ENCODE measurements at places on chromosomes 16 and 17.

DNA sequence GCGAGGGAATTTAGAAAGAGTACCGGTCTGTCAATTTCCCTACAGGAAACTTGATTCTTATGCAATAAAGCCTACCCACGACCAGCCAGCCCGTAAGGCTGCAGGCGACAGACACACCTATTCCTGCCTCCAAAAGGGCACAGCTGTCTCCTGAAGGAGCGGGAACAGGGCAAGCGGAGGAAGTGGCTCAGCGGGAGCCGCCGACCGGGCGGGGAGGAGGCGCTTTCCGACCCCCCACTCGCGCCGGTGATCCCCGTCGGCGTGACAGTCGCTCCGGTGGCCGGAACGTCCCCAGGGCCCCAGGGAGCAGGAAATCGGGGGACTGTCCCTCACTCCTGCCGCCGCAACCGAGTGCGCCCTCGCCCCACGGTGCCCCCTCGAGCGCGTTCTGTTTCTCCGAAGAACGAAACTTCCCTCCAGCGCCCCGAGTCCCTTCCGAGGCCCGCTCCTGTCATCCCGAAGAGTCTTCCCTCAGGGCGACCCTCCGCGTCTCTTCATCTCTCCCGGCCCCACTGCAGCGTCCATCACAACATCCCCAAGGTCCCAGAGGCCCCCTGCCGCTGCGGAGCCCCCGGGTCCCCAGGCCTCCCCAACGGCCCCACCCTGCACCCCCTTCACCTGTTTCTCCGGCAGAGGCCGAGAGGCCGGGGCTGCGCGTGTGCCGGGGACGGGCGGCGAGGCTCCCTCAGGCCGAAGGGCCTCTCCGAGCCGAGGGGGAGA lies 421 bp downstream of the STAT3 start:
- peak; percentile 83 for DNase-seq

GRCh38 chr16:31496670-31497069 lies 11.5 kb downstream of the RUSF1 start:
- no peak for DNase-seq

DNA sequence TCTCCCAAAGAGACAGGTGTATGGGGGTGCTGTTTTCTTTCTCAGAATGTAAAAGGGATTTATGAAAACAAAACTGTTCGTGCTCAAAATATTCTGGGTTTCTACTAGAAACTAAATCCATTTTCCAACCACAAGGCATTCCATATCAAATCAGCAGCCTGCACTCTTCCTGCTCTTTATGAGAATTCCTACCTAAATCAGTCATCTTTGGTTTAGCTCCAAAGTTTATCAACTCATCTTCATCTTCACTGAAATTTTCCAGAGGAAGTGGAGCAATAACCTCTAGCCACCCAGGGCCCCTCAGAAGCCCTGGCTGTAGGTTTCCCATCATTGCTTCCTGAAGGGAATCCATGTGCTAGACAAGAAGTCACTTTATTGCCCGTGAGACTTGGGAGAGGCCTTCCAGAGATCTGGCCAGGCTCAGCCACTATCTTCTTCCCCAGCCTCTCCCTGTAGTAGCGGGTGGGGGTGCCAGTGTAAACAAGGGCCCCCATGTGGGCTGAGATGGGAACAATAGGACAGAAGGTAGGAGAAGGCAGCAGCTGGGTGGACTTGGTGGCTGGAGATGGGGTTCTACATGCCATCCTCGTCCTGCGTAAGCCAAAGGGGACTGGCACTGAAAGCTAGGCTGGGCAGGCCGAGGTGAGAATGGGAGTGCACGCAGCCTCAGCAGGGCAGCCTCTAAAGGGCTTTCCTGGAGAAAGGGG lies 22.0 kb upstream of the ALDH3A1 start:
- no peak for DNase-seq

- DNase-seq = no peak
These were observed 366.3 kb downstream of the NPIPA8 start for GRCh38 chr16:17970157-17970765.

- peak; percentile 86 for DNase-seq
These were observed 2.5 kb upstream of the ZNF423 start for GRCh38 chr16:49858200-49859124.

DNA sequence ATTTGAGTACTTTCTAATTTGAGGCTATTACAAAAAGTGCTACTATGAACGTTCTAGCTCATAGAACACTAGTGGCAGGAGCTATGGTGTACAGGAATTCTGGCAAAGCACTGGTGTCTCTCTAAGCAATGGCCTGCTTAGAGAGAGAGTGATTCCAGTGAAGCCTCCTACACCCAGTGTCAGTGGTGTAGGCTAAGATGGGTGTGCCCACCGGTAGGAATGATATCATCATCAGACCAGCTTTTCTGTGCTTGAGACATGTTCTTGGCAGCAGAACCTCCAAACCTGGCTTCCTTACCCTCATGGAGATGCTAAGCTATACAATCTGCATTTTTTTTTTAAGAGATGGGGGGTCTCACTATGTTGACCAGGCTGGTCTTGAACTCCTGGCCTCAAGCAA lies 370.3 kb downstream of the SOX9 start:
- DNase-seq = no peak

GRCh38 chr17:19299866-19300265 lies 62.7 kb downstream of the B9D1 start:
- no peak for DNase-seq

DNA sequence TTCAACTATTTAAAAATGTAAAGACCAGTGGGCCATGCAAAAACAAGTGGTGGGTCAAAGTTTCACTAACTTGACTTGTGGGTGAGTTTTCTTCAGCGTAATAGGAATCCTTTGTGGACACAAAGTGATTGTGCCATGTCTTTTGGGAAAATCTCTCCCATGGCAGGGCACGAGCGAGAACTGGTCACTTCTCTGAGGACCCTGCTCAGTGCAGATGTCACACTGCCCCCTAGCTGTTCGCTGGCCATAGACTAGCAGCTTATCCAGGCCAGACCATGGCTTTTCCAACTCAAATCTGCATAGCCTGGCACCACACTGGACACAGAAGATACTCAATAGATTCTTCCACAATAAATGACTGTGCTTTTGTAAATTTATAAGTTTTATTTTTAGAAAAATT lies 306.0 kb upstream of the CCL2 start:
- DNase-seq = peak; percentile 24

GRCh38 chr17:34299027-34299426 lies 13.5 kb downstream of the CCL11 start:
- DNase-seq = no peak

Measured in suprapubic skin (tissue), 4 donors.